ENCODE measurements at places on chromosomes 16 and 17.

GRCh38 chr16:11142951-11143350 lies 113.1 kb downstream of the SOCS1 start:
- no peak for DNase-seq

DNA sequence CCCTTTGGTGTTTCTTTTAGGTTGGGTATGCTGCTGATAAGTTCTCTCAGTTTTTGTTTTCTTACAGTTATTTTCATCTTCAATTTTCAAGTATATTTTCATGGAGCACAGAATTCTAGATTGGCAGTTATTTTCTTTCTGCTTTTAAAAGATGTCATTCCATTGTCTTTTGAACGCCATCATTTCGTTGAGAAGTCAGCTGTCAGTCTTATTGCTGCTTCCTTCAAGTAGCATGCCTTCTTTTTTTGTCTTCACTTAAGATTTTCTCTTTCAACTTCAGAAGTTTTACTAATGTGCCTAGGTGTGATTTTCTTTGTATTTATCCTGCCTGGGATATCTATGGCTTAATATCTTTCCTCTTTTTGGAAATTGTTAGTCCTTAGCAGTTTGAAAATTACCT lies 262.2 kb upstream of the PMFBP1 start:
- DNase-seq = no peak

DNA sequence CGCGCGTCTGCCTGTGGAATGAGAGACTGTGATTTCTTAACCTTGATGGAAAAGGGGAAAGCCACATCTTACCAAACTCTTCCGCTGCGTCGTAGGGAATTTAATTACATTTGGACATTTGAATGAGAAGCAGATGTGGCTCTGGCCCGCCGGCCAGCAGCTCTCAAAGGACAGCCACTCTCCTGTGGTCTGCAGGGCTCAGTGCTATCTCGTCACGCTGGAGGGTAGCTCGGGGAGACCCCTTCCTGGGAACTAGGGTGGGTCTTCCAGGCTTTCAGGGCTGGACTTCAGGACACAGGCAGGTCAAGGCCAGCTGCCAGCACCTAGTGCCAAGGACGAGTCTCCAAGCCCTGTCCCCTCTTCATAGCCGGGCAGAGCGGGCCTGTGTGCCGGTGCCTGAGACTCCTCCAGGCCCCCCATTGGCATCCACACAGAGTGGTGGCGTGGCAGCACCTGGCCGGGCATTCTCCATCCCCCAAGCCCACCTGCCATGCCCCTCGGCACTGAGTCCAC lies 15.9 kb upstream of the TBX2 start:
- DNase-seq = no peak

DNA sequence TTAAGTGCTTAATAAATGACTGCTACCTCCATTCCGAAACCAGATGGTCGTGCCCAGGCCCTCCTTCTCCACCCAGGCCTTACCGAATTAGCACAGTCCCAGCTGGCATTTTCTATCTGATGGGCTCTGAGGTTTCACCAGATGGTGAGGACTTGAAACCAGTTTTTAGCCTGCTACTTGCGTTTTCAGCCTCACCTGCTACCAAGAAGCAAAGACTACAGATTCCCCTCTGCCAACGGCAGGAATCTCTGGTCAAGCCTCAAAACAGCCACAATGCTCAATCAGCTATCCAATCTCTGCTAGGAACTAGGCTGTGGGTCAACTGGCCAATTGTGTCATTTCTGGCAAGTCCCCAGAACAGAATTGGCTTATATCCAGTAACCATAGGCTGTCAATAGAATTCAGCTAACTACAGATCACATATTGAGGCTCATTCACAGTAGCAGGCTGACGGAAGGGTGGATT lies 11.7 kb downstream of the PECAM1 start:
- no peak for DNase-seq

DNA sequence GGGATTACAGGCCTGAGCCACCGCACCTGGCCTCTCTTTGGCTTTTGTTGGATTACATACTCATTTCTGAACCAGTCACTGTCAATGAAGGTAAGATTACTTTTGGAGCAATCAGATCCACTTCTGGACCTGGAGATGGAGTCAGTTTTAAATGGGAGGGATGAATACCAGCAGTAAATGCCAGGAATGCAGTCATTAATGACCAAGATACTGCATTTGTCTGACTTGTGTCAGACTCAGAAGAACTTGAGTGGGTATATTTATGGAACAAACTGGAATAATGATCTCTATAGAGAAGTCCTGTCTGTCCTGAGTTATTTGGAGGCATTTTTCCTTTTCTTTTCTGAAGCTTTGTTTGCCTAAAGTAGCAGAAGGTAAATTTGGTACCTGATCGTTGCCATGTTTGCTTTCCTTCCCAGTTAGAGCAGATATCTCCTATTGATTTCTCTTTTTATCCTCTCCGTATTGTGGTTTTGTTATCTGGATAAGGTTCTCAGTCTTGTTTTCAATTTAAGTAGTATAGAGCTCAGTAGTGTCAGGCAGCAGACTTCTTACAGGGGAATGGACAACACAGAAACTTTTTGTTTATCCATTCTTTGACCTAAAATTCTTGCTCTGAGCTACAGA lies 10.7 kb downstream of the NLK start:
- DNase-seq = no peak

GRCh38 chr16:27698266-27698665 lies 148.3 kb downstream of the KATNIP start:
- no peak for DNase-seq

DNA sequence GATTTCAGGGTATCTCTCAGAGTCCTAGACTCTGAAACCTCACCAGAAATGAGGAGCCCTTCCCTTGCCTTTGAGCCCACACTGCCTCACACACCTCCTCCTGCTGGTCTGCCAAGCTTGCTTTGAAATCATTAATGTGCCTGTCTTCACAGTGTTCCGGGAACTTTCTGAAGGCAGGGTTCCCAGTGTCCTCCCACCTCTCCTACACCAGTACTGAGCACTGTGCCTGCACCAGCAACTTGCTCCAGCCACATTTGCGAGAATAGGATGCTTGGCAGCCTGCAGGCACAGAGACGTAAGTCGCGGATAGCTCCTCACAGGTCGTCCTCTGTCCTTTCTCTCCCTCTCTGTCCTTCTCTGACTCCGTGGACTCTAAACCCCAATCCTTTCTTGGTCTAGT lies 408.4 kb upstream of the EEF2KMT start:
- no peak for DNase-seq

GRCh38 chr17:51014129-51014528 lies 106.5 kb downstream of the SPAG9 start:
- DNase-seq = no peak

- no peak for DNase-seq
Observed at GRCh38 chr17:64941045-64941444, 21.8 kb upstream of the LRRC37A3 start.

GRCh38 chr16:86886651-86887050 lies 308.3 kb downstream of the FOXL1 start:
- no peak for DNase-seq

GRCh38 chr16:2486645-2487516 lies 12.0 kb downstream of the TBC1D24 start:
- peak; percentile 78 for DNase-seq

- DNase-seq = no peak
Observed at GRCh38 chr16:77297996-77298395, 98.8 kb downstream of the SYCE1L start.

All from activated CD8-positive, alpha-beta memory T cell treated with anti-CD3 and anti-CD28 coated beads, Interleukin-2, amount 50 U/mL, for 4 hours (primary cell).